Astrocyte of the hippocampus (primary cell): ENCODE measurements at places on chromosomes 7 and 10.

DNA sequence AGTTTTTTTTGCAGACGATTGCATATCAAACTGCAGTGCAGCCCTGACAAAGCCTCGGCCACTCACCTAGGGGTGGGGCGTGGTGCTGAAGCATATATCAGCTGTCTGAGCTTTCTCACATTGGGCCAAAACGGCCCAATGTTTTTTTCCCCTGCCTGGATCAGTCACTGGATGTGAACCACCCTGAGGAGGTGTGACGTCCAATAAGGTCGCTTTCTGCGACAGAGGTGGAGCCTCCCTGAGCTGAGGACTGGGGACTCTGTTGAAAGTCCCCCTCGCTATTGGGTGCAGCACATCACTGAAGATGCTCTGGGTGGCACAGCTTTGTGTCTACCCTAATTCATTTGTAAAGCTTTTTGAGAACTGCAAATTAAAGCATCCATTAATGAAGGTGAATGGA is 60.9 kb downstream of the SEM1 start:
- no peak for DNase-seq

GRCh38 chr7:117019786-117020590 is 66.7 kb downstream of the ST7 start:
- peak; percentile 93 for DNase-seq

DNA sequence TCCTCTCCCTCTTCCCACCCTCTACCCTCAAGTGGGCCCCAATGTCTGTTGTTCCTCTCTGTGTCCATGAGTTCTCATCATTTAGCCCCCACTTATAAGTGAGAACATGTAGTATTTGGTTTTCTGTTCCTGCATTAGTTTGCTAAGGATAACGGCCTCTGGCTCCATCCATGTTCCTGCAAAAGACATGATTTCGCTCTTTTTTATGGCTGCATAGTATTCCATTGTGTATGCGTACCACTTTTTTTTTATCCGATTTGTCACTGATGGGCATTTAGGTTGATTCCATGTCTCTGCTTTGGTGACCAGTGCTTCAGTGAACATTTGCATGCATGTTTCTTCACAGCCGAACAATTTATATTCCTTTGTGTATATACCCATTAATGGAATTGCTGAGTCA is 51.7 kb upstream of the ATP6V0A4 start:
- DNase-seq: no peak

DNA sequence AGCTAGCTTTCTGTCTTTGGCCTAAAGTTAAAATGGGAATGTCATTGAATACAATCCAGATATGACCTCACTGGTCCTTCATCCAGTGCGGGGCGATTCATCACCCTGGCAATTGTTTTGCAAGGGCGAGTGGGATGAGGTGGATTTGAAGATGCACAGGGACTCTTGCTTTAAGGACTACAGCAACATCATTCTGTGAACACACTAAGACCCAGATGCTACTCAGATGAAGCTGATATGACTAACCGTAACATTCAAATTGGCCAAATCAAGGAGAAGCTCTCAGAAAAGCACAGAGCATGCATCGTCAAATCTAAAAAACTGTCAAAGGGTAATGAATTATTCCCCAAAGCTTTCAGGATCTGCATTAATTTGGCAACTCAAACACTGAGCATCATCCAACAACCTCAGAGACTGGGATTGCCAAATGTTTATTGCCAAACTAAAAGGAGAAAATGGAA is 12.8 kb downstream of the CPA1 start:
- DNase-seq: no peak

DNA sequence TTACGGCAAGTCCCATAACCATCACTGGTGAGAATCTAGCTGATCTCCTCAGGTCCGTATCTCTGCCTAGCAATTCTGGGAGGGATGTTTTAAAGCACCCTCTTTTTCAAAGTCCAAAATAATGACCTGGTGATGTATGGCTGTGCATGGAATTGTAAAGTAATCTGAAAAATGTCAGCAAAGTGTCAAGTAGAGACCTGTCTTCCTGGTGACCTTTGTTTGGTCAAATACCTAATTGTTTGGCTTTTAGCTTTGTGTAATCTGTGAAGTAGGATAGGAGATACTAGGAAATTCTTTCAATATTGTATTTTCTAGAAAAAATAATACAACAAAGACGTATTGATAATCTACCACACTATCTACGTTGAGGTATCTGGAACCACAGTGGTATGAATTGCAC is 51.0 kb downstream of the ABCB5 start:
- no peak for DNase-seq
